ENCODE measurements at places on chromosomes 4 and X.

DNA sequence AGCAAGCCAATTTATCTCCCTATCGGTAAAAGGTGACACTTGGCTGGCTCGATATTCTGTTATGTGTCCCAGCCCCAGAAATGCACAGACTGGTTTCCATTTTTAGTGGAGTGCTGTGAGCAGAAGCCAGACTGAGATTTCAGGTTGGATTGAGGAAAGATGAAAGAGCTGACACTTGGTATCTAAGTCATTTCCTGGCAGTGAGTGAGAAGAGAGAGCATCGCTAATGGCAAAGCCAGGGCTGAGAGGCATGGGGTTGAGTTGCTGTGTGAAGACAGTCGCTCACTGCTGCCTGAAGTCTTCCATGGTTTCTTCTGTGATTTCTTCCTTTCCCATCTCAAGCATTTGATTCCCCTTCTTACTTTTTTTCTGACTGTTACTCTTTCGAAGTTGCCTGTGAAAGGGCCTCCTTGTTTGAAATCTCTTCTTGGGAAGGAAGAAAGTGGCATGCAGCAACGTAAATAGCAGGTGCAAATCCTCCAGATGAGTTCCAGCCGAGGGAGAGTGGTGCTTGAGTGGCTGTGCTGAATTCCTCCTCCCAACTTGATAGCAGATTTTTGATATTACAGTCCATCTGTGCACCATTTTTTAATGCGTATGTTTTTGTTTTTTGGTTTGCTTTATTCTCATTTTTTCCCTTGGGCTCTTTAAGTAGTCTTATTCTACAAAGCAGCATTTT lies 109.2 kb upstream of the LIMCH1 start:
- no peak overlapping the region for H3K27ac ChIP-seq
- peaks cover 31% of the 10 kb centered on the region for H3K4me1 ChIP-seq
- no peak overlapping the region for H3K4me3 ChIP-seq
- H3K36me3 ChIP-seq, result no peaks in the 10 kb centered on the region
- no peaks in the 10 kb centered on the region for H3K27me3 ChIP-seq

GRCh38 chr4:24690436-24690835 lies 104.9 kb upstream of the SOD3 start:
- no peak for DNase-seq
- no peaks in the 10 kb centered on the region for H3K36me3 ChIP-seq
- H3K27ac ChIP-seq, result no peak overlapping the region
- no peaks in the 10 kb centered on the region for H3K4me1 ChIP-seq

DNA sequence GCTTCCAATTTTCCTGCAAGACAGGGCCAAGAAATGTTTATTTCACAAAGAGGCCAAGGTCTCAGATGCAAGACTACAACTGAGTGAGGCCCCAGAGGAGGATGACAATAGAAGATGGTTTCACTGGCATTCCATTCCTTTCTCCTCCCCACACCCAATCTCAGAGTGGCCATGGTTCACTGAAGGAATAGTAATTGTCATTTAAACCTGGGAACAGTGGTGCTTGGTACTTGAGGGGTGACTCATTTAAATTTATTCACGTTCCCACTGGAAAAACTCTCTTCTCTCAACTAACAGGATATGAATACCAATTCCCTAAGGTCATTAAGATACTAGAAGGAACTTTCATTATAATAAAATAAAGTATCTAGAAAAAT lies 35.3 kb upstream of the CXCL8 start:
- H3K4me1 ChIP-seq, result peaks cover 82% of the 10 kb centered on the region
- H3K27me3 ChIP-seq, result no peaks in the 10 kb centered on the region
- no peak overlapping the region for H3K4me3 ChIP-seq
- no peak for DNase-seq
- peak overlapping the region; percentile 99 for H3K27ac ChIP-seq
- no peaks in the 10 kb centered on the region for H3K36me3 ChIP-seq

GRCh38 chr4:142815834-142816233 lies 30.3 kb downstream of the INPP4B start:
- no peaks in the 10 kb centered on the region for H3K36me3 ChIP-seq
- DNase-seq, result peak; percentile 47
- H3K27me3 ChIP-seq, result no peaks in the 10 kb centered on the region
- peaks cover 20% of the 10 kb centered on the region for H3K4me1 ChIP-seq
- no peak overlapping the region for H3K27ac ChIP-seq
- H3K4me3 ChIP-seq, result no peak overlapping the region

DNA sequence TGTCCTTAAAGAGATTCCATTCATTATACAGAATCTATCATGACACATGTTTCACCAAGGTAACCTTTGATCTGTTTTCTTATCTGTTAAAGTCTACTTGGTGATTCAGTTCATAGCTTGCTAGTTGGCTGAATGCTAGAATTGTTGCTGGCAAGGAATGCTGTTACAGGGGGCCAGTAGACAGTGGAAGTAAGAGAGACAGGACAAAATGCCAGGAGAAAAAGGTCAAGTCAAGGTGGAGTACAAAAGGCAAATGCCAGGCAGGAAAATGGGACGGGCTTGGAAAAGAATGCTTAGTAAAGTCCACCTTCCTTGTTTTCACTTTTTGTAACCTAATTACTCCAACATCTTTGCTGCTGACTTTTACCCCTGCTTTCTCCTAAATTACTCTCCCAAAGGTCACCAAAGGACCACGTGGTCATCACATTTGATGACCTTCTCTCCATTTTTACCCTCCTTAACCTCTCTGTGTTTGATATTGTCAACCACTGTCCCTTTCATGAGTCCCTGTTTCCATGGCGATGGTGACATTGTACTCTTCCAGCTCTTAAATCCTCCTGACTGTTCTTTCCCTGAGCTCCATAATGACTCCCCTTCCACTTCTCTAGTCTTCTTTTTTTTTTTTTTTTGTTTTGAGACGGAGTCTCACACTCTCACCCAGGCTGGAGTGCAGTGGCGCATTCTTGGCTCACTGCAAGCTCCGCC lies 24.5 kb upstream of the TAPT1 start:
- H3K27me3 ChIP-seq, result no peaks in the 10 kb centered on the region
- DNase-seq, result no peak
- H3K4me1 ChIP-seq, result peaks cover 12% of the 10 kb centered on the region
- H3K27ac ChIP-seq, result no peak overlapping the region
- H3K36me3 ChIP-seq, result no peaks in the 10 kb centered on the region
- no peak overlapping the region for H3K4me3 ChIP-seq

DNA sequence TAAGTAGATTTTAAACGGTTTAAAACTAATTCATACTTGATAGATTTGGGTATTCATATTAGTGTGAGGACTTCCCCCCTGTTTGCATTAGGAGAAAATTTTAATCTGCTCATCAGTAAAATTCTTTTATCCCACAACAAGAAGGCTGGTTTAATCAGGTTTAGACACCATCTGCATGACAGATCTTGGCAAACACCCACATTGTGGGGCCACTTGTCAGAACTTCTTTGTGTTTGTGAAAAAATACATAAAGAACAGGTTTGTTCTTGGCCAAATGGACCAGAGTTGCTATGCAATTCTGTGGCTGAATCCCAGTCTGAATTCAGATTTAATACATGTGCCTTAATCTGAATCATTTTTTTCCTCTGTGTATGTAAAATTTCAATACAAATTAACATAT lies 121.1 kb downstream of the REPS2 start:
- H3K4me1 ChIP-seq, result no peaks in the 10 kb centered on the region
- no peaks in the 10 kb centered on the region for H3K36me3 ChIP-seq
- DNase-seq, result no peak

- H3K4me3 ChIP-seq, result peak within 1 kb of the TSS; percentile 68
- H3K27me3 ChIP-seq, result no peaks in the 10 kb centered on the region
- H3K4me1 ChIP-seq, result peaks cover 18% of the 10 kb centered on the region
- peak; percentile 81 for DNase-seq
These were observed at the start of the genes TACC3 and TMEM129 for GRCh38 chr4:1721003-1721665. TACC3 (plus strand) TSS chr4:1721521; CDS start chr4:1723422, 1,901 bp downstream. TMEM129 (minus strand) TSS chr4:1721323; CDS start chr4:1720837, 486 bp downstream.

DNA sequence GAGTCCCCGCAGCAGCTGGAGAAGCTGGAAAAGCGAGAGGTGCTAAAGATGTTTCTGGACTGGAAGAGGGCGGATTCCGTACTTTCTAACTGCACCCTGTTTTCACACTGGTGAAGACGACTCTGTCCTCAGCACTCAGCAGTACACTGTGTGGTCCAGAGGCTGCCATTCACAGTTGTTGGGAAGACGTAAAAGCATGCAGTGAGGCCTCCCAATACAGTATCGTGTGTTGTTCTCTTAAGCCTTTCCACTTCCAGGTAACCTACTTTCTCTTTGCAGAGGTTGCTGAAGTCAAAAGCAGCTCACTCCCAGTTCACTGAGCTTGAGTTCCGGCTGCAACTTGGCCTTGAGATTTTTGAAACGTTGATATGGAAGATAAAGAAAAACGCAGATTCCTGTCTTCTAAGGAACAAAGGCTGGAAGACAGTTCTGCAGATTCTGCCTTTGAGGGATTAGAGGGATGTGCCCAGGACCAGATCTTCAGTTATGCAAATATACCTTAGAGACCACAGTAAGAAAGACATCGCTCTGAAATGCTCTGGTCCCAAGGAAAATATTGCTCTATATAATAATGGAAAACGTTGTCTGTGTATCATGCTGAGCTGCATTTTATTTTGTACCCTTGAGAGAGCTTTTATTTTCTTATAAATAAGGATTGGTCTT lies 540.9 kb downstream of the TRIML1 start:
- no peak overlapping the region for H3K27ac ChIP-seq
- H3K36me3 ChIP-seq, result no peaks in the 10 kb centered on the region
- no peak for DNase-seq
- H3K4me3 ChIP-seq, result no peak overlapping the region

DNA sequence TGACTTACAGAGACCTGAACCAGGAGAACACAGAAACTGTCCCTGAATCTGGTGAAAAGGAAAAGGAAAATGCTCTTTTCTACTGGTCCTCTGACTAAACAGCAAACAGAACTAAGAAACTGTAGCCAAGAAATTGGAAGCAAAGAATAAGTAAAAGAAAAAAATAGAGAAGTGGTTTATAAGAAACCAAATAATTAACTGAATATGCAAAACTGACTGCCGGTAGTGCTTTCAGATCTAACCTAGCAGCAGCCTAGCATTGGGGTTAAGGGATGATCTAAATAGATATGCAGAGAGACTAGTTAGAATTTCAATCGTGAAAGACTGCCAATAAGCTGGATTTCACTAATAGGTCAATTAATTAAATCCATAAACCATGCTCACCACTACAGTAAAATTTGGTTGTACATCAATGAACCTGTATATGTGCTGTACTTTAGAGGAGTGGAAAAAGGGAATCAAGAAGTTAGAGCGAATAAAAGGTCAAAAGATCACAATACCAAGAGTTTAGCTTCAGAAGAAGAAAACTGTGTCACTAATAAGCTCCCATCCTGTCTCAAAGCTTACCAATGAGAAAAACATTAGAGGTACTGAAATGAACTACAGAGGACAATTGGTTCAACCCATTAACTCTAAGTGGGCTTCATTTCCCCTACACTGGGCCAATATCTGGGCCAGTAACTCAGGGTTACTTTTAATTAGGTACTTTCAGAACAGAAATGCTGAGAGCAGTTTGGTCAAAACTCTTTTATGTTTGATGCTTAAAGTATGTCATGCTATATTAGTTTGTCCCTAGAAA lies 53.6 kb downstream of the KLHL13 start:
- DNase-seq, result no peak
- H3K4me3 ChIP-seq, result no peak overlapping the region
- no peaks in the 10 kb centered on the region for H3K36me3 ChIP-seq

DNA sequence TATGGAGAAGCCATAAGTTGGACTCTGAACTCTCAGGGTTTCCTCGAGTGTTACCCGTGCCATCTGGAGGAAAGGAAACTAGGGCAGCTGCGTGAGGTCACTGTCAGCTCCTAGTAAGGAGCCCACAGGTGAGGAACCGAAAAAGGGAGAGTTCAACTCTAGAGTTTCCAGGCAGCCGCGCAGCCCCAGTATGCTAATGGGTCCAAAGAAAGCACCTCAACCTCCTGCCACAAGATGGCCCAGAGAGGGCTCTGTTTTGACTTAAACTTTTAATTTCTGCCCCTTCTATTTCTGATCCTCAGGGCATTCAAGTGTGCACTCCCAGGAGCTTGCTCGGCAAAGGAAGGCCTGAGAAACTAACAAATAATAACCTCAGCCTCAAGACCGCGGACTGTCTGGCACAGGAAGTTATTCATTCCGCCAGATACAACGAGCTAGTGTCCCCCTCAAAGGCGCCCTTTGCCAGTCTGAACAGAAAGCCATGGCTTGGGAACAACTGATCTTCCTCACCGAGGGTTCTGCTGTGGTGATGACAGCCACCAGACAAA lies 13.9 kb downstream of the SCARB2 start:
- no peak for DNase-seq
- no peak overlapping the region for H3K4me3 ChIP-seq
- peaks cover 13% of the 10 kb centered on the region for H3K36me3 ChIP-seq
- H3K27me3 ChIP-seq, result no peaks in the 10 kb centered on the region

DNA sequence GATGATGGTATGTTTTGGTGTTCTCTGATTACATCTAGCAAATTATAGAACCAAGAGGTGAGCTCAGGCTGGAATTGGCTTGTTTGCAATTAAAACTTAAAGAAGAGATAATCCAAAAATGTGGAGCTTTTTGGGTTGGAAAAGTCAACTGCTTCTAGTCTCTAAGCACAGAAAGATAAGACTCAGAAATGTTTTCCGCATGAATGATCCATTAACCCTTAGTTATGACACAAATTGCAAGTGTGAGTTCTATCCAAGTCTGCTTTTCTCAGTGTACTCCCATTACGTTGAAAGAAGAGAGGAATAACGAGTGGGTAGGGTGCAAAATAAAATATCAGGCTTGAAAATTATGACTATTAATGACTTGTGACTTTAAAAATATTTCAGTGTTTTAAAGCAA lies 38.5 kb downstream of the HPGD start:
- no peak for DNase-seq
- H3K4me1 ChIP-seq, result no peaks in the 10 kb centered on the region
- H3K4me3 ChIP-seq, result no peak overlapping the region
- no peak overlapping the region for H3K27ac ChIP-seq

- no peaks in the 10 kb centered on the region for H3K27me3 ChIP-seq
- DNase-seq, result no peak
- no peaks in the 10 kb centered on the region for H3K4me1 ChIP-seq
- H3K4me3 ChIP-seq, result no peak overlapping the region
- H3K36me3 ChIP-seq, result no peaks in the 10 kb centered on the region
These were observed 220.4 kb upstream of the AGTR2 start for GRCh38 chrX:115949900-115950822.

GRCh38 chr4:176631611-176632010 lies 161.1 kb downstream of the VEGFC start:
- no peak overlapping the region for H3K27ac ChIP-seq
- H3K36me3 ChIP-seq, result no peaks in the 10 kb centered on the region
- no peaks in the 10 kb centered on the region for H3K27me3 ChIP-seq
- 0 out of 2 replicates have a peak, but pooled peaks cover 3% of the 10 kb centered on the region for H3K4me1 ChIP-seq

DNA sequence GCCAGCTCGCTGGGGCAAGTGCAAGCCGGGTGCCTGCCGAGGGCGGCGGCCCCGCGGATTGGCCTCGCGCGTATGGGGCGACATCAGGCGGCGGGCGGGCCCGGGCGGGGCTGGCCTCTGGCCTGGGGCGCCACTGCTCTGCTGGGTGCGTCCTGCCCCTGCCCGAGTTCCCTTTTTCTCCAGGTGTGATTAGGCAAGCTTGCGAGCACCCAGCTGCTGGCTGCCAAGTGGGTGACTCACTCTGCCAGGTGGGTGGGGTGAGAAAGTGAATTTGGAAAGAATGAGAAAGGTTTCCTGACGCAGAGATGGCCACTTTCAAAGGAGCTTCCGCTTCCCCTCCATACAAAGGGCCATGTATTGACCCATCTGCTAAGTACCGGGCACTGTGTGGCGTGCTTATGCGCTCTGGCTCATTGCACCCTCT lies 32.5 kb downstream of the FGFBP1 start:
- DNase-seq, result no peak
- no peaks in the 10 kb centered on the region for H3K36me3 ChIP-seq
- no peaks in the 10 kb centered on the region for H3K4me1 ChIP-seq

GRCh38 chr4:37389967-37390580 lies 145.5 kb downstream of the NWD2 start:
- no peaks in the 10 kb centered on the region for H3K27me3 ChIP-seq
- DNase-seq, result no peak
- no peaks in the 10 kb centered on the region for H3K4me1 ChIP-seq

Measured in SJSA1 (cell line).